ENCODE measurements at places on chromosomes 3 and 15.

DNA sequence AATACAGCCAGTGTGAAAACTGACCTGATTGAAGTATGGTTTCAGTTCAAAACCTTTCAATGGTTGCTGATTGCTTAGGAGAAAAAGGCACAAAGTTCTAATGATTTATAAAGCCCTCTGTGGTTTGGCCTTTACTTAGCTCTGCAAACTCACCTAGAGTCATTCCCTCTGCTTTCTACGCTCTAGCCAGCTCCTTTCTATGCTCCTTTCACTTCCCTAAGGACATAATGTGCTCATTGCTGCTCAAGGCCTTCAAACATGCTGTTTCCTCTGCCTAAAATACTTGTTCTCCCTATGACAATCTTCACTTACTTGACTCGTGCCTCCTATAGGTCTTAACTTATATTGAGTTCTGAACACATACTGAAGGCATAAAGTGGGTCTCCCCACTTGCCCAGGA lies 19.0 kb downstream of the RPL39L start:
- DNase-seq, result no peak

GRCh38 chr3:52524258-52524751 lies 9.4 kb downstream of the NT5DC2 start:
- no peak for DNase-seq

GRCh38 chr3:71397046-71397445 lies 186.5 kb downstream of the FOXP1 start:
- DNase-seq, result no peak

- DNase-seq, result no peak
Observed at GRCh38 chr15:85897895-85898717, 103.4 kb upstream of the KLHL25 start.

GRCh38 chr3:160746976-160747375 lies 9.1 kb upstream of the PPM1L start:
- DNase-seq, result no peak

- DNase-seq, result no peak
Observed at GRCh38 chr3:177041021-177041729, 156.1 kb downstream of the TBL1XR1 start.

- no peak for DNase-seq
Observed at GRCh38 chr3:70543493-70543892, 231.1 kb upstream of the MDFIC2 start.

DNA sequence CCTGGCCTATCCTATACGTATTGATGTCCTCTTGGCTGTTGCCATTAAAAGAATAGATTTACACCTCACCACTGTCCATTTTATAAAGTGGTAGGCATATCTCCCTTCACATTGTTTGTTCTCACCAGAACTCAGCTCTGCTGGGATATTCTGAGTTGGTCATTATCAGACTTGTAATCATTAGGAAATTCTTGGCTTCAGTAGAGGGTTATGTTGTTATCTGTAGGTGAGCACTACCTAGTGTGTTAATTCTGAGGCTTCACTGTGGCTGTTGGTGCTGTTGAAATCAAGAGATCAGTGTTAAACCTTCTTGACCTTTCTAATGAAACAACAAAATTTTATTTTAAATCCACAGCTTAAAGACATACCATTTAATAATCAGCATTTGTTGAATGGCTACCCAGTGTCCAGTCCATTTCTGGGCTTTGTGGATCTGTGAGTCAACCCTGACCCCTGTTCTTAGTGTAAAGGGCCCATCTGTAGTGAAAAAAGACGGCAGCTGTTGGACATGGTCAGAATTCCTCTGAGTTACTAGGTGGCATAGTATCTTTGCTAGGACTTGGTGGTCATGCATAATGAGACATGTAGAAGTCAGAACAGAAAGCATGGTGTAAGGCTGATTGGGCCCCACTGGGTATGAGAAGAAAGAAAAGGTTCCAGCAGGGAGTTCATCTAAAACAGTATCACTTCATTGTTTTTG lies 32.9 kb upstream of the P4HTM start:
- DNase-seq, result no peak

GRCh38 chr15:49904296-49904695 lies 214.7 kb downstream of the ATP8B4 start:
- no peak for DNase-seq

DNA sequence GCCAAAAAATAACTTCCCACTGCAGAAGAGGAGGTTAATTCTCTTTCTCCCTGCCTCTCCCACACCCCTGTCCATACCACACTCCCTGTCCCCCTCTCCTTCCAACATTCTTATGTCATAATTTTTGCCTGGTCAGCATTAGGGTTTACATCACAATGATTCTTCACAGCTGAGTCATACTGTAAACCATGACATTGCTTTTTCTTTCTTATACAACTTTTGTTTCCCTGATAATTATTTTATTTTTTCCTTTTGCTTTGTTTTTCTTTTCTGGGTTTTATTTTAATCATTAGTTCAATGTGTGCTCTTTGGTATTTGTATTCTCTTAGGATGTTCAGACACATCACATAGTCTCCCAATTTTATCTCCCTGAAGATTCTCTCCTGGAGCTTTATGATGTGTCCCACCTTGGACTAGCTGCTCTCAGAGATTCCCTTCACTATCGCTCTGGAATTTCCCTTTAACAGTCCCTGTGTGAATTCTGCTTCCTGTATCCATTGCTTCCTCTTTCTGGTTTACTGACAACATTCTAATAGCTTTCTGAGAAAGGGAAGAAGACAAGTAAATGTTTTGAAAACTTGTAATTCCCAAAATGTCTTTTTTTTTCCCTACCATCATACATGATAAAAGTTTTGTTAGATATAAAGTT lies 70.7 kb downstream of the SOX2 start:
- no peak for DNase-seq

Data from breast epithelium (tissue), 4 donors.